ENCODE measurements at places on chromosomes 4 and X.

DNA sequence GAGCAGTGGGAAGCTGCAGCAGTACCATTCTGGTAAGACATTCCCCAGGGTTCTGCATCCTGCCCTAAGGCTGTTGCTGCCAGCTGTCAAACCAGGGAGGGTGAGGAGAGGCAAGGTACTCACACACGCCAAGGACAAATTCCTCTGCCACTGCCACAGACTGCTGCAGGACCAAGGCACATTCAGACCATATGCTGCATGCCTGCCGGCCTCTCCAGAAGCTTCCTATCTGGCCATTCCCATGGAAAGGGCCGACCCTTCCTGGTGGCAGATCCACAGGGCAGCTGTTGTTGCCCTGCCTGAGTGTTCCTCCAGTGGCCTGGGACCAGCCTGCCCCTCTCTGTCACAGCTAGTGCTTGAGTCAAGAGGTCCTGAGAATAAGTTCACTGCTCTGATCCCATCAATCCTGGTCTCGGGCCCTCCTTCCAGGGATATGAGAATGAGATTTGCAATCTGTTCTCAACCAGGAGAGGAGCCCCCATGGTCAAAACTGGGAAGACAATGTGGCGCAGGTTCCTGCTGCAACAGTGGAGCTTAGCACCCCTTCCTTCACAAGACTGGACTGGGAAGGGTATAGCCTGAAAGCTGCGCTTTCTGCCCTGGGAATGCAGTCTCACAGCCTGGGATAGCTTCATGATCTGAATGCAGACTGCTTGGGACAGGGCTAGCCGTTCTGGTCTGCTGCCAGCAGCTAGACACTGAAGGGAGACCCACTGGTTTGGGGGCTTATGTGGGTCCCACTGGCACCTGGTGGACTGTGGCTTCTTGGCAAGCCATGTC is 342.5 kb upstream of the NDST3 start:
- no peak for DNase-seq

DNA sequence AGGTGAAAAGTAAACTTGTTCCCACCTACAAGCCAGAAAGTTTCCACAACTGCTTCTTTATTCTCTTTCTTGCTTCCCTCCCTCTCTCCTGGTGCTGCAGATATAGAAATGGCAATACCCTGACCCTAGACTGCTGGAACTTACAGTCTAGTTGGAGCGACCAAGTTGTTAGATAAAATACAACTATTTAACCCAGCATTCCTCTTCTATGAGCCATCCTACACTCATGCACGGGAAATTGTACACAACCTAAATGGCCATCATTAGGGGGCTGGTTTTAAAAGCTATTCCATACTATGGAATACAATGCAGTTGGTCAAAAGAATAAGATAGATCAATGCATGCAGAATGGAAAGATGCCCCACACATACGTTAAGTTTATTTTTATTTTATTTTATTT is 41.1 kb downstream of the PJA1 start:
- DNase-seq: no peak

- no peak for DNase-seq
These were observed 698.4 kb downstream of the IL1RAPL1 start for GRCh38 chrX:29285664-29286063.

GRCh38 chr4:66921433-66921832 is 623.9 kb downstream of the CENPC start:
- no peak for DNase-seq

DNA sequence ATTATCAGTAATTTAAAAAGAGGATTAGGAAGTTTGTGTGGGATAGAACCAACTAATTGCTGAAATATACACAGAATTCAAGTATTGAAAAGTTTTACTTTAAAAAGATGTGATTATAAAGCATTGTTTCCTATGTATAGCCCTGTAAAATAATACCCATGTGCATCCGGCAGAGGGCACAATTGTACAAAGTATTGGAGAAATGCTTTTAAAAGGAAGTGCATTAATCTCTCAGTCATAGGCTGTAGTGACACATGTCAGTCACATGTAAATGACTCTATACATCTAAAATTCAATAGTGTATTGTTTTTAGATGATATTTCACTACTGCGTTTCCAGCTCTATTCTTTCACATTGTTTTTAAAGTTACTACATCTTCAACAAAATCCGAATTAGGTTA is 9.7 kb upstream of the GEMIN8 start:
- DNase-seq: peak; percentile 51

GRCh38 chr4:77121736-77122240 is 35.2 kb upstream of the CCNG2 start:
- DNase-seq: no peak

DNA sequence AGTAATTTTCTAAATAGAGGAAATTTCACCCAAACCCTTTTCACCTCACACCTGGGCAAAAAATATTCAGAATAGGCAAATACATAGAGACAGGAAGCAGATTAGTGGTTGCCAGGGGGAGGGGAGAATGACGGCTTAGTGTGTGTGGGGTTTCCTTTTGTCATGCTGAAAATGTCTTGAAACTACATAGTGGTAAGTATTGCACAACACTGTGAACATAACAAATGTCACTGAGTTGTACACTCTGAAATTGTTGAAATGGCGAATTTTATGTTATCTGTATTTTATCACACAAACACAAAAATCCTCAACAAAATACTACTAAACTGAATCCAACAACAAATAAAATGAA is 60.7 kb upstream of the PLAC1 start:
- no peak for DNase-seq

DNA sequence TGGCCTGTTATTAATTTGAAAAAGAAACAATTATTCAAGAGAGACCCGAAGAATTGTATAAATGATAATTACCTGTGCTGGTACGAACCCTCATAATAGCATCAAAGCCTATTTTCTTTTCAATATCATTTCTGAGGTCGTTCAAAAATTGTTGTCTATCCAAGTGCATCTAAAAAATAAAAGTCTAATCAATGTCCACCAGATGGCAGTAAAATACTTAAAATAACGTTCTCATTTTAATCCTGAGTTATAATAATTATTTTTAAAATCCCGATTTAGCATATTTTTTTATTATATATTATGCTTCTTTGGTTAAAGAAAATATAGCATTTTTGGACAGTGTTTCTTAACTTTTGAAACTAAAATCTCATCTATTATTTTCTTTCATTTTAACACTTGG is 55.7 kb downstream of the METTL14 start:
- peak; percentile 62 for DNase-seq

GRCh38 chrX:70769659-70770227 is 138.8 kb downstream of the TEX11 start:
- DNase-seq: peak; percentile 16

GRCh38 chr4:43766648-43767047 is 682.0 kb downstream of the KCTD8 start:
- no peak for DNase-seq

DNA sequence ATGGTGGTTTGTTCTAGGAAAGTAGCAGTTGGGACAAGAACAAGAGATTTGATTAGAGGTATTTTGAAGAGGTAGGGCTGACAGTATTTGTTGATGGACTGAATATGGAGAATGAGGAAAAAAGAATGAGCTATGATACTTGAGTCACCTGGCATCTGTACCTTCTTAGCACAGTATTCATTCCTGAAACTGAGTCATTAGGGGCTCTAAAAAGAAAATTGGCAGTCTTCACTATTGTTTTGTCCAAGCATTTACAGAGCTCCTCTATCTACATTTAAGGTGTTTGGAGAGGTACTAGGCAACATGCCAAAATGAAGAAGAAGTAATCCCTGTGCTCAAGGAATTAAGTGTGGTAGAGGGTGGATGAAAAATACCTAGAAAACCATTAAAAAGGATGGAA is 165.8 kb downstream of the SHROOM4 start:
- no peak for DNase-seq

- no peak for DNase-seq
These were observed 19.6 kb downstream of the MPP1 start for GRCh38 chrX:154785716-154786115.

GRCh38 chr4:76799718-76800117 is 98.2 kb downstream of the SOWAHB start:
- no peak for DNase-seq

GRCh38 chr4:80208610-80209339 is 11.5 kb downstream of the PRDM8 start:
- DNase-seq: no peak

GRCh38 chrX:110021258-110022022 is 18.5 kb downstream of the TMEM164 start:
- DNase-seq: no peak

DNA sequence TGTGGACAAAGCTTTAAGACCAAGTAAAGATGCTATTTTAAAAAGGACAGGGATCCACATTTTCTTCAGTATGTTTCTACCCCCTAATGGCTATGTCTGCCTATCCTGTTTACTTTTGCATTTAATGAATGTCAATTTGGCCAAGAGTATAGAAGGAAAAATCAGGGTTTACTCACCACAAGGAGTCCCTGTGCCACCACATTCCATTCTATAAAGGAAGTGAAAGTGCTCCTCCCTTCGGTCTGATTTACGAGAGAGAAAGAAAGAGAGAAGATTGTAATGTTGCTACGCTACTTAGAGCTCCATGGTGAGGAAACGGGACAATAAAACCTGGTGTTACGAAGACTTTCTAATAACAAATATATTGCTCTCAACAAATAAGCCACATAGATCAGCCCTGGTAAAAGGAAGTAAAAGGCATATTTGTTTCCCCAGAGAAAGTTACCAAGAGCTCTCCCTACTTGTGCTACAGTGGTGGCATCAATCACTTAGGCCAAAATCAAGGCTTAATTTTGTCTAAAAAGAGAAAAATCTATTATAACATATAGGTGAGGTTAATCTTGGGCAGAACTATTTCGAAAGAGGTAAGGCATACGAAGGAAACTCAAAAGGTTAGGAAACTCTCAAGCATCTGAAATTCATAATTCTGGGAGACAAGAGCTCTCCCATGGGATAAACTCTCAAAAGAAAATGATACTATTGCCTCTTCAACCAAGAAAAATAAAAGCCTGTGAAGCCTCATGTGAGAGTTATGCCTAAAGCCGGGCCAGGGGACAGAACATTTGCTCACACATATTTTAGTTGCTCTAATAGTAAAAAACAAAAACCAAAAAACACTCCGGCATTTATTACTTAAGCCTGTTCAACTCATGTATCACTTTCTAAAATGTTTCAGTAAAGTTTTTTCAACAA is 29.5 kb downstream of the TAPT1 start:
- no peak for DNase-seq

DNA sequence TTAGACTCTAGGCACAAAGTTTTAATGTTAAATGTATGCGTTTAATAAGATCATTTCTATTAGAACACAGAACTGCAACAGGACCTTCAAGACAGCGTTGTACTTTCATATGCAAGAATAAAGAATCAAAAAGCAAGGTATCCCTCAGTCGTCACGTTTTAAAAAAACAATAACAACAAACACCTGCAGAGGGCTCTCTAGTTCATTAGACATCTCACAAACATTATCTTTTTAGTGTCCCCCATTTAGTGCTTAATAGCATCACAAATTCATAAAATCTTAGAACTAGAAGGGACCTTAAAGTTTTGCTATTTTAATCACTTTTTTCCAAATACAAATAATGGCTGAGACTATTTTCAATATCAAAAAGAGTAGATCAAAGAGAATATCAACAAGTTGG is 236.6 kb downstream of the DCHS2 start:
- no peak for DNase-seq

- DNase-seq: no peak
These were observed 1115.4 kb downstream of the STPG2 start for GRCh38 chr4:97027728-97028410.

- no peak for DNase-seq
These were observed 66.4 kb upstream of the MAOA start for GRCh38 chrX:43589735-43590134.

DNA sequence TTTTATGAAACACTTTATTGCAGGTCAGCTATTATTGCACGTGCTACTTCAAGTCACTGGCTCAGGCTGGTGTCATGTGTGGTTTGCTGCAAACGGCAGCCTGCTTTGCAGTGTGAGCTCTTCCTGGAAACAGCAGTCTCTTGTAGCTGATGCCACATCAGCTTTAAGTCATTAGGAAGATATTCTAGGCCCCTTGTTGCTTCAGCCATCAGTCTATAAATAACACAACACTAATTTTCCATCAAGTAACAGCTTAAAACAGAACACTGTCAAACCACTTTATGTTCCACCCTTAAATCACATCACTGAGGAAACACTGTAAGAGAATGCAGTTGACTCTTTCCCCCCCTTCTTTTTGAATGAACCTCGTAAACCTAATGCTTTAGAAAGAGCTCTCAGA is 93.8 kb downstream of the GATB start:
- no peak for DNase-seq

DNA sequence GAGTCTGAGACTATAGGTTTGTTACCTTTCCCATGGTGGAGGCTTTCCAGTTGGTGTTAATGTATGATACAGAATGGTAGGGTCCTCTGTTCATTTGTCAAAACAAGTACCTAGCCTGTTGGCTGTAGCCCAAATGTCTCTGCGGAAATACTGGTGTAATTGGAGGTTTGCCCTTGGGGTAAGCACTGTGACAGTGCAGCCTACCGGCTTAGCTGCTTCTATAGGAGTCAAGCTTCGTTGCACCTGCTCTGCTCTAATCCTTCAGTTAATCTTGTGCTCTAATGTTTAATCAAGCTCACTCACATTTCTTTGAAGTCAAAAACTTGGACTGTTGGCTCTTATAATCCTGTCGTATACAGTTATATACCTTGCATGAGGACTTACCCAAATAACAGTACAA is 203.4 kb downstream of the CCNG2 start:
- DNase-seq: no peak

GRCh38 chr4:168931215-168931650 is 78.8 kb downstream of the CBR4 start:
- DNase-seq: no peak

DNA sequence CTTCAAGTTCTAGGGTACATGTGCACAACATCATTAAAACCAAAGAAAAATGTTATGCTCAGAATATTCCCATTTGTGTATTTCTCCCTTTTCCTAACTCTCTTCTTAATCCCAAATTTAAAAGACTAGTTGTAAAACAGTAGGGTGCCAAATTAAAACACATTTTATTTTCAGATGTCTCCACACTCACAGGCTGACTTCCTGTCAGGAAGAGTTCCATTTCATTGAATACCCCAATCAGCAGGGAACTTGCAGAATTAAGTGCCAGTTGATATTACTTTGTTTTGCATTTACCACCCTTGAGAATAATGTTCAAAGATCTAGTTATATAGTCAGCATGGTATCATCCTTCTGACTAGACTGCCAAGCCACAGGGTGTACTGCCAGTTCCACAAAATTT is 207.9 kb downstream of the MAB21L2 start:
- no peak for DNase-seq

DNA sequence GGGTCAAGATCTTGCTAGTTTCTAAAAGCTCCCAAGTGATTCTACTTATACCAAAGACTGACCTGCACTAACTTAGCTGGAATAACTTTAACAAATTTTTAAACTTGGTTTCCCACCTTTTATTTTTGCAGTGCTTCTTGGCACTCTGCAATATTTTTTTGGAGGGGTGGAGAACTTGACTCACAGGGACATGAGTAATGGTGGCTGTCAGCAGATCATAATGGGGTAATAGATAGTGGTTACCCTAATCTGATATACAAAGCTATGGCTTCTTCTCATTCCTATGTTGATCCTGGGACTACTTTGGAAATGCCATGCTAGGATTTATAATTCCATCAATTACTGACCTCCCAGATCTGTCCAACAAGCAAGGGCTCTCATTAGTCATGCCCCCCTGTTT is 295.7 kb downstream of the GPAT3 start:
- DNase-seq: no peak

Measured in hematopoietic multipotent progenitor cell treated with erythropoietin and hydrocortisone succinate and interleukin-3 and kit ligand, for 15 days (in vitro differentiated cells).